ENCODE measurements at places on chromosomes 6 and 20.

DNA sequence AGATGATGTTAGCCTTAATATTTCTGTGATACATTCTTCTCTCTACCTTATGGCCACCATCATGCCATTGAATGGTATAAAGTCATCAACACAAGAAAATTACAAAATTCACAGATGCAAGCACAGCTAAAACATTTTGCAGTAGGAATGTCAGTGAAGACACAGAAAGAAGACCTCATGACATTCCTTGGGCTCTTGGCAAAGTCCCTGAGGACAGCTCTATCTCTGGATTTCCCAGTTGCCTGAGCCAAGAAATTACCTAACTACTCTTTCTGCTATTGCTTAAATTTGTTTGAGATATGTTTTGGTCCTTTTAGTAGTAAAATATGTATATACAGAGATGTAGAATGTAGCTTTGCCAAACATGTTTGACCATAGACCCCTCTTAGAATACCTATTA is 201.0 kb upstream of the STXBP5 start:
- DNase-seq: no peak

DNA sequence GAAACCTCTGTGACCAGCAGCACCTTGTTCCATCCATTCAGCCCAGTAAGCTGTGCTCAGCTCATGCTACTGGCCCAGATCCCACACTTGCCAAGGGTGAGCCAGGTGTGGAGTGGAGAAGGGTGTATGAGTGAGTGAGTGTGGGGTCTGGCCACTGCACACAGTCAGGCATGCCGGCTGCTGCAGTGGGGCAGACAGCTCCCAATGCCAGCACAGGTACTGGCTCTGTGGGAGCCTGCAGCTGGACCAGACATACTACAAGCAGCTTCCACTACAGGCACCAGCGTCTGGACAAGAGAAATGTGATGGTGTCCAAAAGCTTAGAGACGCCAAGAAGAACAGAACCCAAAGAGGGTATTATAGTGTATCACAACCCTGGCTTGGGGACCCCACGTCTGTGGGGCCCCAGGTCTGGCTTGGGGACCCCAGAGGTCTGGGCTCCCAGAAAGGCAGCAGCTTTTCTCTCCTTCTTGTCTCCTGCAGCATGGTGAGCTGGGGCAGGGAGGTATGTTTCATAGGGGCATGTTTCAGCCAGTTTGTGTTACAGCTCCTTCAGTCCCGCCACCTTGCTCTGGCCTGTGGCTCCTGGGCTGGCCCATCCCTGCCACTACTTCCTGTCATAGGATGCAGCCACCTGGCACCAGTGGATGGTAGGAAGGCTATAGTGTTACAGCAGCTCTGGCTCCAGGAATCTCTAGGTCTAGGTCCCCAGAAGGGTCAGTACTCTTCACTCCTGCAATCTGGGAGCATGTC is 152.4 kb upstream of the HSF2 start:
- no peak for DNase-seq

GRCh38 chr20:23101696-23102406 is 15.7 kb upstream of the CD93 start:
- no peak for DNase-seq

GRCh38 chr6:71392276-71392675 is 103.7 kb downstream of the OGFRL1 start:
- no peak for DNase-seq

DNA sequence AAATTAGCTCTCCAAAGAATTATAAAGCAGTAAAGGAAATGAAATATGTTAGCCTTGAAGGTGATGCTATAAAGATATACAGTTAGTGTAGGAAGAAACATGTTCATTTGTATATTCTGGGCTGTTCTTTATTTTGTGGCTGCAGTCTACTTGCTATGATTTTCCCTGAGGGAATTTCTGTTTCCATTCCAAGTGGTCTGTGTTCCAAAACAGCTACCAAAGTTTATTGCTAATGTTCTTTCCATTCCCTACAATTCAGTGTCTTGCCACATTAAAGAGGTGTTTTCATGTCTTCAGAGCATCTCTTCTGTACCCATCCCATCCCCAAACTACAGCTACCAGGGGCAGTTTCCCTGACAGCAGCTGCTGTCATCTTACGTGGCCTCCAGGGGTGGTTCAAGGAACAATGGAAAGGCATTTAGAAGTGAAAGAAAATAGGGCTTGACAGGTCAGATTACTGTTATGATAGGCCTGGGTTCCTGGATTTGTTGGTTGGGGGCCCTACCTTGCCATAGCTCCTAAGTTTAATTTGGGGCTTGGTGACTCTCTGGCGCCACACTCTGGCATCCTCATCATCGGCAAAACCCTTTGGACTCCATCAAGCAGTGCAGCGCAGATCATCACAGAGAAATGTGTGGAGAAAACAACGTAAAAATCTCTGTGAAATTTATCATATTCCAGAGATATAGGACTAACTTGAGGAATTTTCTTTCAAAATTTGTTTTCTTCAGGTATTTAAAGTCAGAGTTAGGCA is 33.8 kb upstream of the AIG1 start:
- DNase-seq: no peak

DNA sequence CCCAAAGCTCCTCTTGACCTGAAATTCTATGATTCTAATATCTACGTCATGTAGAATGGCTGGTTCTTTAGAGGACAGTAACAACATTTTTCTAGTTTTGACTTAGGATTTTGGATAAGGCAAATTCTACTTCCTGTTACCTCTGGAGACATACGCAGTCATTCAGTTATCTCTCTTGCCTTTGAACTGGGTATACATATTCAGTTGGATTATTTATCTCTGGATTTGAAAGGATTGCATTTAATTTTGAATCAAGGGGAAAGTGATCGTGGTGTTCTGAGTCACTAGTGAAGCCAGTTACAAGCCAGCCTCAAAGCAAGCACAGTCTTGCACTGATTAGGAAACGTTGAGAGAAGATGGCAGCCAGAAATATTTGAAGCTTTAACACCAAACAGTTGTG is 35.3 kb upstream of the BCAS1 start:
- DNase-seq: no peak

DNA sequence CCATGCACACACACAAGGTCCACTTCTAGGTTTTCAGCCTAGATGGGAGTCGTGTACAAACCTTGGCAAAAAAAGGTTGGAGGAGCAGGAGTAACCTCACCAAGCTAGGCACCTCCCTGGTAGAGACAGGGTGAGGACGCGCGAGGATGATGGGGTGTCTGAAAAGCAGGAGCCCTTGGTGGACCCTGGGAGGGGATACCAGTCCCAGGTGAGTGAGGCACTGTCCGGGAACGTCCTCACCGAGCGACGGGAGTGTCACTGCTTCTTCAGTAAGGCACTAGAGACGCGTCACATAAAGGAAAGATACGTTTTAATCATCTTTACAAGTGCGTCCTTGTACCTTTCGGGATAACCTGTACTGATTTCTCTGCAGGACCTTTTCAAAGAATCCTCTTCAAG is 29.4 kb upstream of the ZBP1 start:
- DNase-seq: no peak

DNA sequence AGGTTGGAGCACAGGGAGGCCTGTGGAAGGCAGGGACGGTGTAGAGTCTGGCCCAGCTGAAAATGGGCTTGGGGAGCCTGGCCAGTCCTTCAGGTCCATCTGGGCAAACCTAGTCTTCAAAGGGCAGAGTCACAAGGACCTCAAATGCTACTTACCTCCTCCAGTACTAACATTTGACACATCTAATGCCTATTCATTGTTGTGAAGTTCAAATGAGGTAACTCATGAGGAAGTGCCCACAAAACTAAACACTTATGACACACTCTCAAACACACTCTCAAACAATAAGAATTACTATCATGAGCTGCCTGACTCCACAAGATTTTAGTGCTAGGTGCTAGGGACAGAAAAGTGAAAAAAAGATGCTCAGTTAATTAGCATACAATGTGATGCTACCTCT is 27.1 kb downstream of the DAAM2 start:
- no peak for DNase-seq

- DNase-seq: no peak
These were observed 15.8 kb downstream of the ANKRD60 start for GRCh38 chr20:58212636-58213035.

DNA sequence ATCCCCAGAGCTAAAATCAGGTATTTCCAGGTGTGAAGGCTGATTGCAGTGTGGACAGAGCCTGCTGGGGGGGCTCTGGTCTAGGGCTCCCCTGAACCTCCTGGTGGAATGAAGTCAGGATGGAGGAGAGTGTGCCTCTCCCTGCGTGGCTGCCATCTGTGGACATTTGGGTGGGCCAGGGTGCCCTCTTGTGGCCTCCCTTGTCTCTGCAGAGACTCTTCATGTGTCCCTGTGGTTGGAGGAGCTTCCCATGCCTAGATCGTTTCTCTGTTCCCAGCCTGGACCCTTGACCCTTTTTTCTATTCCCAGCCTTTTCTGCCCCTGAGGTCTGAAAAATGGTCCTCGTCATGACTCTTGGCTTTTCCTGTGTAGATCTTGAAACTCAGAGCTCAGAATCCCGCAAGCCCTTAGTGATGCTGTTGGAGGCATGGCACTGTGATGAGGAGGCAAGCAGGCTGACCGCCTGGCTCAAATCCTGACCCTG is 9.9 kb upstream of the PSMF1 start:
- no peak for DNase-seq

DNA sequence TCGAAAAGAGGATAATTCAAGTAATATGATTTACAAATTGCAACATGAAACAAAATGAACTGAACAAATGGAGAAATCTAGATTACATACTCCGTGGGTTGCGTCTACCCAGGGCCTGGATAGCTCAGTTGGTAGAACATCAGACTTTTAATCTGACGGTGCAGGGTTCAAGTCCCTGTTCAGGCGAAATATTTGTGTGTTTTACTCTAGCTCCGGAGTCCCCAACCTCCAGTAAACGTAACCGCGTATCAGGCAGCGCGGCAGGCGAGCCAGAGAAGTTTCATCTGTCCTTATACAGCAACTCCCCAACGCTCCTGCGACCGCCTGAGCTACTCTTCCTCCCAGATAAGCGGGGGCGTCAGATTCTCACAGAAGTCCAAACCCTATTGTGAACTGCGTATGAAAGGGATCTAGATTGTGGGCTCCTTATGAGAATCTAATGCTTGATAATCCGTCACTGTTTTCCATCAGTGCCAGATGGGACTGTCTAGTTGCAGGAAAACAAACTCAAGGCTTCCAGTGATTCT is 176.1 kb downstream of the TRIM27 start:
- no peak for DNase-seq

DNA sequence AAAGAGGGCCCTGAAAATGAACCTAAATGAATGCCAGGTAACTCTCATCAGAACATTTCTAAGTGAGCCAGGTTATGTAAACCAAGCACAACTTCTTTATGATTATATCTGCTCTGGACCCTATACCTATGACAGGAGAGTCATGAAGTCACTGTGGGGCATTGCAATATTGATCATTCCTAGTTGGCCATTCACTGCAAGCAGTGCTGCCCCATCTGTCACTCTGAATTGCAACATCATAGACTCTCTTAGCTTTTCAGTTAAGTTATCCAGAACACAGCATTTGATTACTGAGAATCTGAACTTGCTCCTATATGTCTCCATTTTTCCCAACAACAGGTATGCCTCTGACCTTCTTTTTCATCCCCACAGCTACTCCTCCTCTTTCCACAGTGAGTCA is 3.3 kb downstream of the COL21A1 start:
- DNase-seq: no peak

GRCh38 chr6:41443616-41444525 is 102.3 kb upstream of the FOXP4 start:
- no peak for DNase-seq

DNA sequence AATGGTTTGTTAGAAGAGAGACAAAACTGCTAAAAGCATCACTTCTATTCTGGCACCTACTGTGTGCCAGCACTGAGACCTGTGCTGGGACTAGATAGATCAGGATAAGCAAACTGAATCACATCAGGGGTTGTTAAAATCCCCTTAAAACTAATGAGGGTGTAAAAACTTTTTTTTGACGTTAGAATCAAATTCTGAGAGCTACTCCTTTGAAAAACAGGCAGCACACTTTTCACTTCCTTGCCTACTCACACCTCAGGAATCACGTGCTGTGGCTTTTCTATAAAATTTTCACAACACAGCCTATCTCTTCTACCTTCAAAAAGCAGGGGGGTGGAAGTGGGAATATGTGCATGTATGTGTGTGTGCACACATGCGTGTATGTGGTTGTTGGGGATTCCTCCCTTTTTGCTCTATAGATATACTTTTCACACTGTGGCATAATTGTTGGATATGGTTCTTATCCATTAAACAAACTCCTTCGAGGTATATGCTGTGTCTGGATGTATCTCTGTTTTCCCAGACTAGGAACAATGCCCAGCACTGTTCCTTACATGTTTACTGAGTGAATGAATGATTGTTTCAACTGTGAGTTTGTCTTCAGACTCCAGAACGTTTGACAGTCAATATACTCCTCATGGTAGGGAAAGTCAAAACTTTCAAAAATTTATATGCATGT is 105.4 kb downstream of the FYN start:
- no peak for DNase-seq

DNA sequence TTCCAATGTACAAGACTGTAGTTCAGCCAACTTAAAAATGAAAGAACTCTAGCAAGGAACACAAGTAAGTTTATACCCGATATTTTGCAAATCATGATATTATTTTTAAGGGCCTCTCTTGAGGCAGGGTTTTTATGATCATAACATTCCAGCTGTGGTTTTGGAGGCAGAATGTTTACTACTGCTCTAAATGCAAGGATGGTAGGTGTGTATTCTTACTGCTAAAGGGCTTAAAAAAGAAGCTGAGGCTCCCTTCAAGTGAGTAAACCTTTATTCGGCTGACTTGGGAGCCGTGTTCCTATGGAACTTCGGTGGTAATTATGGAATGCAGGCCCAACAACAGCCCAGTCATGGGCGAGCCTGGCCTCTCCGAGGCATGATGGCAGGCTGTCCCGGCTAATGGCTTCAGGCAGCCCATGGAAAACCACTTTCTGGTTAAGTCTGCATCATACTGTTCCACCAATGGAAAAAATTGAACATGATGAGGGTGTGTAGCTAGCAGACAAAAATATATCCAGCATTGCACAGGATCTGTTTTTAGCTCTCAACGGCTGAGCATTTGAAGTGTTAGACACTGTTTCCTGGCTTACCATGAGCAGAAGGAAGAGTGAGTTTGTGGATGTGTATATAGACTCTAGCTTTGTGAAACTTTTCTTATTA is 111.5 kb downstream of the TIAM2 start:
- no peak for DNase-seq

All from amniotic stem cell (primary cell).